ENCODE measurements at places on chromosomes 2 and 18.

- no peak for DNase-seq
Measured at GRCh38 chr18:77082316-77082955, 50.1 kb downstream of the MBP start.

DNA sequence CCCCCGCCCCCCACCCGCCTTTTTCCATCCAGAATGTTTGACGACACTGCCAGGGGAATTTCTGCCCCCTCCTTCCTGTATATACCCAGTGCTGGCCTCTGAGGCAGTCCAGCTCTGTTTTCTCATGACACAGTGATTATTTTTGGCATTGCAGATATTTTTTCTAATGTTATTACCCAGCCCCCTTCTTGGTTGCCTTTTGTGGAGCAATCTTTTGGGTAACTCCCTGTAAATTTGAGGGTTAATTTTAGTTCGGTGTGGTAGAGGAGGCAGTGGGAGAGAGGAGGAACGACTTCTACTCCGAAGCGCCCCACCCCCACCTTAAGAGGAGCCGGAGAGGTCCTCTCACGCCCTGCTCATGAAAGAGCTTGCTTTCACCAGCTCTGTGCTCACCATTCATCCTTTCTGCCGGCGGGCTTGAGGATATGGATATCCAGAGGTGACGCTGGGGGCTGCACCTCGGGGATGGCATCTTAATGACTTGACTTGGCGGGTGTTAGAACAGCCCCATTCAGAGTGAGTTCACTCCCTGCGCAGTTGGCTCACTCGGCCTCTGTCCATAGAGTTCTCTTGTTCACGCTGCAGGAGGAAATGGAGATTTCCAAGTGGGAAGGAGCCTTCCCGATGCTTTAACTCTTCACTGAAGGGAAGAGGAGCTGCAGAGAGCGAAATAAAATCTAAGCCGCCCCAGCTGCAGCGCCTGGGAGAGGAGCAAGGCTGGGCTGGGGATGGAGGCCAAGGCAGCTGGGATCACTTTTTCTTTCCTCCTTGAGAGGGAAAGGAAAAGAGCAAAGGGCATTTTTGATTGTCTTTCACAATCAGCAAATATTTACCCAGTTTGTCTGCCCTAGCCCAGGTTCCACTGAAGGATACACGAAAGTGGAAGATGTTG, 38.4 kb downstream of the EPAS1 start:
- no peak for DNase-seq

- no peak for DNase-seq
Measured at GRCh38 chr2:38074764-38075506, 1.0 kb downstream of the CYP1B1 start.

DNA sequence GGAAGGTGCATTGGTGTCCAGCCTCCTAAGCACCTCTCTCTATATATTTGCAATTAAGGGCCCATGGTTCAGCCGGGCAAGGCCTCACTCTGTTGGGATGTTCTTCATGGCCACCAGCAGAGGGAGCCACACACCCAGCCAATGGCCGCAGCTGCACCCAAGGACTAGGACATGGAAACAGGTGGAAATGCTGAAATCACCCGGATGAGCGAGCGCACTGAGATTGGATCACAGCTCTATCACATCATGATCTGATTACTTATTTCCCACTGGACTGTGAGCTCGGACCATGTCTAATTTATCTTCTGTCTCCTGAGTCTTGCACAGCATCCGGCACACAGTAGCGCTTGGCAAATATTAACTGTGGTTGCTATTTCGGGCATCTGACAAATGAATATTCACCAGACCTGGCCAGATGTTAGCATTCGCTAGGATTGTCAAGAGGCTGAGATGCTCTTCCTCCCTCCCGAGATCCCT, 31.2 kb downstream of the KIF3C start:
- peak; percentile 87 for DNase-seq

- DNase-seq: no peak
Measured at GRCh38 chr2:155021618-155022017, 323.1 kb downstream of the KCNJ3 start.

GRCh38 chr2:179726461-179727180, 134.8 kb downstream of the ZNF385B start:
- no peak for DNase-seq

DNA sequence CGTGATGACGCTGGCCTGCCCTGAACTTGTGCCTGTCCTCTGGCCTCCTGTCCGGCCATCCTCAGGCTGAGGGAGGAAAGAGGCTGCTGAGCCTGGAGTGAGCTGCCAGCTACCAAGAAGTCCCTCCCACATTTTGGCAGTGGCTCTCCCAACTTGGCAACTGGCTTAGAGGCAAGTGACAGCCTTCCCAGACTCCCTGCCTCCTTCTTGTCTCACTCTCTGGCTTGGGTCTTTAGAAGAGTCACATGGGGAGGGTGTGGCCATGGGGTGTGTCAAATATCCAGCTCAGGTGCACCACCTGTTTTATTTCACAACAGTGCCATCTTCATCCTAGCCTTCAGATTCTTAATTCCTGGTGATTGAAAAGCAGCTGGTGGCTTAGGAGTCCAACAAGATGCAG, 222.9 kb downstream of the PRKCE start:
- no peak for DNase-seq

- no peak for DNase-seq
Measured at GRCh38 chr18:60976976-60977375, 356.3 kb upstream of the CDH20 start.

GRCh38 chr2:6921321-6921922, 4.2 kb downstream of the RNF144A start:
- DNase-seq: no peak

- no peak for DNase-seq
Measured at GRCh38 chr18:32907648-32908423, 135.0 kb upstream of the KLHL14 start.

DNA sequence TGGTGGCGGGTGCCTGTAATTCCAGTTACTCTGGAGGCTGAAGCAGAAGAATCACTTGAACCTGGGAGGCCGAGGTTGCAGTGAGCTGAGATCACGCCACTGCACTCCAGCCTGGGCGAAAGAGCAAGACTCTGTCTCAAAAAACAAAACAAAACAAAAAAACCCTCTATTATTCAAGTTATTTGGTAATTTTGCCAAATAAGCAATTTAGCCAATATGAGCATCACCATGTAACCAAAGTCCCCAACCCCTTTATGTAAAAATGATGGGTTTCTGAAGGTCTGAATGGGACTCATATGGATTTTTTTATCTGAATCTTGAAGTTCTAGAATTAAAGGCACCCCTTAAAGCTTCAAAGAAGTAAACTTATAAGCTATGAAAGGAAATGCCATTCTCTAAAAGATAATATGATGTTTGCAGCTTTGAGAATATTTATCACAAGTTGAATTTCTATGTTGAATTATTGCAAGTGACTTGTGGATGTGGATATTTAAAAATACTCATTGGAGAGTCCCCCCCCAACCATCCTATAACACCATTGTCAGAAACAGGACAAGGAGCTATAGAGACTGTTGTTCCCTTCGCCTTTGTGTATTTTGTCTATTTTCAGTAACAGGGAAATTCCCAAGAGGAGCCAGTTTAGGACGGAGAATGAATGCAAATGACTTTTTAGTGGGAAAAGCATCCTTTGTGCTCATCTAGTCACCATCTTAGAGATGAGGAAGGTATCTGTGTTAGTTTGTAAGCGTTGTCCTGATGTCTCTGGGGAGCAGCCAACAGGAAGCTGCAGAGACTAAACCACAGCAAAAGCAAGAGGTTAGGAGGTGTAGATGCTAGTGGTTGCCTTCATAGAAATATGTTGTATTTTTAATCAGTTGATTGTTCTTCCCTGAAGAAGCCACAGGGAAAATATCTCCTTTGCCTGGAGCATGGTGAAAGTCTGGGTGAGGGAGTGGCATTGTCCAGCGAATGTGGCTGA, 68.3 kb downstream of the TET3 start:
- no peak for DNase-seq

- no peak for DNase-seq
Measured at GRCh38 chr18:77207540-77207939, 42.1 kb upstream of the GALR1 start.

GRCh38 chr2:29270701-29271121, 155.5 kb downstream of the CLIP4 start:
- DNase-seq: no peak

GRCh38 chr2:233422649-233423551, 68.6 kb downstream of the DGKD start:
- DNase-seq: no peak

DNA sequence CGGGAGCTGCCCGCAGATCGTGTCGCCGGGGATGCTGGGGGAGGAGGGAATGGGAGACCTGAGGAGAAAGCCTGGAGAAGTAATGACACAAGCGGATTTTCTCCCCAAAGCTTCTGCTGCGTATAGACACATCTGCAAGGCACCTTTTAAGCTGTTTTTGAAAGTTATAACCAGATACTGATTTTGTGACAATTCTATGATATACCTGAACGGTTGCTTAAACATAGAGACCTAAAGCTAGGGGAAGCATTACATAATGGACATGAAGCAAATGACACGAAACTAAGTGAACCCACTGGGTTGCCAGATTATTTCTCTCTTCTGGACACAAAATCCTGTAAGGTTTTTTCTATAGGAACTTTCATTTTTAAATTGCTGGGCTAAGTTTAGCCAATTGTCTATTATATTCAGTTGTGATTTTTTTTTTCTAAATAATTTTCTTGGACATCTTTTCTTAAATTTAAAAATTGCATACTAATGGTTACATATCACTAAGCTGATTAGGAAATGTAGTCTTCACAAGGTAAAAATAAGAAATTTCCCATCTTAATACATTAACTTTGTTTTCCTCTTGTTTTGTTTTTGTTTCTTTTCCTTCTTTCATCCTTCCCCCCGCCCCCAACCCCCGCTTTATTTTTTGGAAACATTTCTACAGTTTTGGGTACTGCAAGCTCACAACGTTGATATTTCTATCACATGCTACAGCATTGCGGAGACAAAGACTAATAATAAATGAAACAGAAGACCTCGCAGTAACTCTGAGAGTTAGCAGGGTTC, 1.3 kb downstream of the OSBPL6 start:
- no peak for DNase-seq
